ENCODE measurements at places on chromosomes 1 and 21.

DNA sequence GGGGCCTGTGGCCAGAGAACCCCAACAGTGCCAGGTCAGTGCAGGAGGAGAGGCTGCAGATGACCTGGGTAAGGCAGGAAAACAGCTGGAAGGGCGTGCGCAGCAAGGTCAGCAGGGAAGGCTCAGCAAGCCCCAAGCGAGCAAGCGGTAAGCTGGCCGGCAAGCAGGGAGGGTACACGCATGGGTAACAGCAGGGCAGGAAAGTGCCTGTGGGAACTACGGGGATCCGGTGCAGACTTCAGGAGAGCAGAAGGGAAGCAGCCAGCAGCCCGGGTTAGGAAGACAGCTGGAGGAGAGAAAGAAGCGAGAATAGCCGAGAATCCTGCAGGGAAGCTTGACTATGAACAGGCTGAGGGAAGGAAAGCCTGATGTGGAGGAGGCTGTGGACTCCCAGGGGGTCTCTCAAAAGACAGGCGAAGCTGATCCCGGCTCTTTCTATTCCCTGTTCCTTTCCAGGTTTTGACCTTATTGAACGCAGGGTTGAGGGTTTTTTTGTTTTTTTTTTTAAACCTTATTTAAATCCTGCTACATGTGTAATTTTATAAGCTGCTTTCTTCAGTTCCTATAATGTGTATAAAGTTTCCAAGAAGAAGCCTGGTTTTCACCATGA, 20.9 kb downstream of the UMODL1 start:
- no peak for DNase-seq

DNA sequence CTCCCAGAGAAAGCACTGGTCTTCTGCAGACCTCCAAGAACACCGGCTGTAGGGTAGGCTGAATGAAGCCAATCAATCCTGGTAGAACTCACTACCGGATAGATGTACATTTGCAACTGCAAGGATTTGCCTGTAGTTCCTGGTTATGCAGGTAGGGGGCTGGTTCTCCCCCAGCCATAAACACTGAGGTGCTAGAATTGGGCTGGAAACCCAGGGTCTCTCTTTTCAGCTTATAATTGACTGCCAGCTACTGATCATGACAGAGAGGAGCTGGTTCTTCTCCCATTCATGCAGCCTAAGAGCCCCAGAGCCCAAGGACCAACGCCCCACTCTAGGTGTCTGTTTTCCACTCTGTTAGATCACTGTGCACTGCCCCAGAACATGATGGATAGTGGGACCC, 21.5 kb upstream of the MTARC2 start:
- DNase-seq, result no peak

- no peak for DNase-seq
These were observed 101.3 kb downstream of the SLC45A1 start for GRCh38 chr1:8419172-8419571.

- no peak for DNase-seq
These were observed 75.1 kb downstream of the ZNF281 start for GRCh38 chr1:200334661-200335256.

DNA sequence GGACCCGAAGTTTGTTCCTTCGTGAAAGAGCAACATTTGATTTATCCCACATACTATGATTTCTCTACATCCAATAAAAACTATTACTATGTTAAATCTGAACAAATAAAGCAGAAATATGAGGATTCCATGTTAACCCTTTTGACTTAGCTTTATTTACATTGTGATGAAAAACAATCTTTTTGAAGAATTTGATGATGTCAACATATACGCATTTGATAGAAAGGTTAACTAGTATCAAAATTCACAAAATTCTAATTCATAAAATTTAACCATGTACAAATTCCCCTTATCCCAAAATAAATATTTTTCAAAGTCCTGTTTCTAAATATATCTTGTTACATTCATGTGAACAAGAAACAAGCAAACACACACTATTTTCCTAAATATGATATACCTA, 74.2 kb downstream of the TRIM33 start:
- DNase-seq, result no peak

- no peak for DNase-seq
These were observed 145.0 kb downstream of the PATJ start for GRCh38 chr1:61887076-61887867.

- DNase-seq, result no peak
These were observed 23.4 kb upstream of the IKBKE start for GRCh38 chr1:206446688-206447421.

GRCh38 chr1:6392809-6393399, 663 bp downstream of the ACOT7 start:
- no peak for DNase-seq

DNA sequence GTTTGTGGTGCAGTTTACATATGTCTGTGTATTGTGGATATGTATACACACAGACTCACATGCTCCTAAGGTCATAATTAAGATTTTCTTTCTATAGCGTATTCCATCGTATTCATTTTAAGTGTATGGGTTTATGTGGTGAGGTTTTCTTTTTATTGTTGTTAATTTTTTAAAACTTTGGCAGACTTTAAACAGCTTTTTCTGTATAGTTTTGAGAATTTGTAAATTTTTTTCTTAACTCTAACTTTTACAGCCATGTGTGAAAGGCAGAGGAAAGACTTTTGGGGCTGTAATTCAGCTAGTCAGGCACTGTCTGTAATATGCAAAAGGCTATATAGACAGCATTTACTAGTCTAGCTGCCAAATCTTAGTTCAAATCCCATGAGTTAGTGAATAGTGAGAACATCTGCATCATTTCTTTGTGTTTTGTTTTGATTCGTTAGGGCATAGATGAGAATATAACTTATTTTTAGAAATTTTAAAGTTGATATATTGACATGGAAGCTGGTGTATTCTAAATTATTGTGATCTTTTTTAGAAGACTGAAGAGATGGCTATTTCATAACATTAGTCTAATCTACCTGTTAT, 2.3 kb downstream of the MAGI3 start:
- DNase-seq, result no peak

DNA sequence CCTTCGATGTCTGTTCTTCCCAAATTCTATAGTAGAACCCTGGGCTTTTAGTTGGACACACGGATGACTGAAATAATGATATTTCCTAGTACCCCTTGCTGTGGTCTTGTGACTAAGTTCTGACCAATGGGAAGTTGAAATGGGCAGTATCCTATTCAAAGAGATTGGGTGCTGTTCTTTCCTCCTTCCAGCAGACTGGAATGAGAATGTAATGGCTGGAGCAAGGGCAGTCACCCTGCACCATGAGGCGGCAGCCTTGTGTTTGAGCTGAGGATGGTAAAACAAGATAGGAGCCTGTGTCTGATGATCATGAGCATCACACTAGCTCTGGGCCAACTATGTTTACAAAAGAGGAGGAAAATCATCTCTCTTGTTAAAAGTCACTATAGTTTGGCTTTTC, 5.1 kb upstream of the SRM start:
- DNase-seq, result no peak

DNA sequence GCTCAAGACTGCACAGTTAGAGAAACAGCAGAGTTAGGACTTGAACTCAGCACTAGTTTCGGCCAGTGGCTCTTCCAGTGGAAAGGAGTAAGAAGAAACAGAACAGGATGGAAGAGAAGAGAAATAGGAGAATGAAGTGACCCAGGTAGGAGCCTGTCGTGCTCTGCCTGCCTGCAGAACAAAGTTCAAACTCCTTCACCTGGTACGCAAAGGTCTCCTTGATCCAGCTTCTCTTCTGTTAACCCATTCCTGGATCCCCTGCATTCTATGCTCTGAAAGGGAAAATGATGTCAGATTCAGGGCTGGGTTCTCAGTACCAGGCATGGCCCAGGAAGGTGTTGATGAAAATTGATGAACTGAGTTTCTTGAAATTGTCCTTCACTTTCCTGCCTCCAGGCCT, 3.9 kb downstream of the FAM229A start:
- no peak for DNase-seq

DNA sequence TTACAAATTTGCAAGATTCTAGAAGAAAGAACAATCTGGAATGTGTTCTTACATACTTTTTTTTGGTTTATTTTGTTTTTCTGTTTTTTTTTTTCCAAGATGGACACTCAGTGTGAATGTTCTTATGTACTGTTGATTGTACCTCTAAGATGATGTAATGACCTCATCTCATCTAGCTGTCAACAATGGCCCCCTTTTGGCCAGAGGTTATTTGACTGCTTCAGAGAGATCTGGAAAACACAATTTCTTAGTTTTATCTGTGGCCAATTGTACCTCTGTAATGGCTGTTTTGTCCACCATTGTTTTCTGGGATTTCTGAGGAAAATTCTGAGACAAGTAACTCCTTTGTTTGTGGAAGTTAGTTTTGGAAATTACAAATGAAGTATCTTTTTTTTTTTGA, 38.9 kb downstream of the ST6GALNAC3 start:
- no peak for DNase-seq

DNA sequence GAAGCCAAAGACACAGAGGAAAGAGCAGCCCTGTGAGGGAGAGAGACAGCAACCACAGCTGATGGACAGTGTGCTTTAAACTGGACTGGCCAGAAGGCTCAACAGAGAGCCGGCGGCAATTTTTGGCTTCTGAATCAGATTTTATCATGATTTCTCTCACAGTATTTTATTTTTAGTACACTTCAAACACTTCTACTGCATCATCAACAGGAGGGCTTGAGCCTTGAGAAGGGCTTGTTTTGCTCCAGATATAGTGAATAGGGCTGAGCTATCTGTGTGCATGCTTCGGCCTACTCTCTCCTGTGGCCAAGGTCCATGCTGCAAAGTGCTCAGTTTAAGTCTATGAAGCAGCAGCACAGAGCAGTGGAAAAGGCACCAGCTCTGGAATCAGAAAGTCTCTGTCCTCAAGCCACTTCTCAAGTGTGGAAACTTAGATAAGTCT, 33.3 kb downstream of the ADCY10 start:
- no peak for DNase-seq

- no peak for DNase-seq
These were observed 5.3 kb upstream of the FAM78B start for GRCh38 chr1:166172106-166172505.

GRCh38 chr21:15134701-15135470, 70.1 kb upstream of the NRIP1 start:
- DNase-seq, result no peak

GRCh38 chr1:240649733-240650721, 38.1 kb upstream of the GREM2 start:
- no peak for DNase-seq

GRCh38 chr1:147351140-147351835, 108.8 kb downstream of the CHD1L start:
- no peak for DNase-seq

DNA sequence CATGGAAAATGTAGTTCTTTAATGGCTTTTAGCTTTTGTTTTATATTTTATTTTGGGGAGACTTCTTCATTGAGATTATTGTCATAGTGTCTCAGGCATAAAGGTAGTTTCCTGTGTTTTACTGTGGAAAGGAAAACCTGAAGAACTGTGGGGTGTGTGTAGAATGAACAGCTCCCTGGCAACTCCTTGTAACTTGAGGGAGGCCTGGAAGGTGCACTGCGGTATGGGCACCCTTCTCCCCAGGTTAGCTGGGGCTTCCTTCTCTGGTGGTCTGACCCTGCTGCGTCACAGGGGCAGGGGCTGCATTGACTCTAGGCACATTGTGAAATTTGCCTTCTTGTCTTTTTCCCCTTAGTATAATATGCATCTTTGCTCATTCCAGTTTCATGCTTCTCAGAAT, 1.7 kb downstream of the ATP1B1 start:
- DNase-seq, result no peak

- DNase-seq, result no peak
These were observed 116.3 kb downstream of the NCAM2 start for GRCh38 chr21:21114461-21114860.

GRCh38 chr1:34822202-34822601, 29.4 kb downstream of the GJA4 start:
- no peak for DNase-seq

- DNase-seq, result no peak
These were observed 773 bp downstream of the CHD1L start for GRCh38 chr1:147243228-147243685.

GRCh38 chr21:44752671-44753235, 41.4 kb upstream of the TSPEAR start:
- no peak for DNase-seq

DNA sequence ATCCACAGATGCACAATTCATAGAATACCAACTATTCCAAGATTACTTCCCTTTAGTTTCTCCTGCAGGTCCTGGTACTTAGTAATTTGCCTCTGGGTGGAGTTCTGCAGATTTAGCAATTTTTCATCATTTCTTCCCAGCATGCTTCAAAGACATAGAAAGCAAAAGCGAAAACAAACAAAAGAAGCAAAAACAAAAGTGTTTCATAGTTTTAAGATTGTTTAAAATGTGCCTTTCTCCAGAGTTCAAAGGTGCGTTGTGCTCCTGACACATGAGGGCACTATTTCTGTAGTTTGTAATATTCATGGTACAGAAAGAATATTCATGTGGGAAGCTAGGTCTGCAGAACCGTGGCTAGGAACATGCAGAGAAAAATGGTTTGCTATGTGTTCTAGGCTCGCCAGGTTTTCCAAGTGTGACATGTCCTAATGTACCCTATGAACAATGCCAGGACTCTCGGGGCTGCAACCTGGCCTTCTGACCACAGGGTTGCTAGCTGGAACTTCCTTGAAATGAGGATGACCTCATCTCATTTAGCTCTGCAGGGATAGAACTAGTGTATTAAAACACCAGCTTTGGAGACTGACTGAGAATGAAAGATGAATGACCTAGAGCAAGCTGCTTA, 30.0 kb upstream of the RCSD1 start:
- peak; percentile 60 for DNase-seq

GRCh38 chr1:98323388-98323787, 338.1 kb upstream of the SNX7 start:
- no peak for DNase-seq

DNA sequence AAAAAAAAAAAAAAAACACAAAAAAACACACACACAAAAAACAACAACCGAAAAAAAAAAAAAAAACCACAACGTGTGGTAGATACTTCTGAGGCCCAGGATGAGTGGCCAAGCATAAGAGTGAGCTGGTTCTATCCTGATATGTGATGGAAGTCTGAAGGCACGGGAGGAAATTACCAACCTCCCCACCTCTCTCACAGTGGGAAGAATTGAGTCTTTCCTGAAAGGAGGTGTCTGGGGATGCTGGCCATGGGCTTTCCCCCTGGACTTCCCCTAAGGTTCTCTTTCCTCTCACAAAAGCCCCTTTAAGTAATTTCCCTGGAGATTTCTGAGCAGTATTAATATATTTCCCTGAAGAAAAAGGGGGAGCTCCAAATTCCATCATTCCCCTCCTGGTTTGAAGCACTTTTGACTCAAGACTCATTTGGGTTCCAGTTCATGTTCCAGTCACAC, 5.2 kb downstream of the TMCC2 start:
- DNase-seq, result no peak

DNA sequence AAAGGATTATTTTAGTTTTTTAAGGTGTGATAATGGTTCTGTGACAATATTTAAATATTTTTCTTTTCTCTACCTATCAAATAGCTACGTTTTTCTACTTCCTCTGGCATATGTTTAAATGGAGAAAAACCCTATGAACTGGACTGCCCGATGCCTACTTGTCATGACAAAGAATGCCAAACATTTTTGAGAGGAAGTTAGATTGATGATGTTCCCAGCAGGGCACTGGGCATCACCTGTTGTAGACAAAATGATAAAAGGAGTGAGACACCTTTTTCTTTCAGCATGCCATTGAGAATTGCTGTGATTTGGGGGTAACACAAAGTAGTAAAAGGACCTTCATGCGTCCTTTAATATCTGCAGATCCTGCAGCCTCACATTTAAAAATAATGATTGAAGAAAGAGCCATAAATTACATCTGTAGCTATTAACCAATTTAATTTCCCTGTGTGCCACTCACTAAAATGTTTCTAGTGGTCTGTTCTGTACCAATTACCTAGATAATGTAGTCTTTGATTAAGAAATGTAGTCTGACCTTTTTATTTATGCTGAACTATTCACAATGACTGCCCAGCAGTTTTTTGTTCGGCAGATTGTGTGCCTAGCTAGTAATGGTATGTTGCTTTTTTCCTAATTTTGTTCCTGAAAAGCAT, 47.6 kb downstream of the RPL5 start:
- DNase-seq, result no peak
